ENCODE measurements at places on chromosomes 6 and 20. TPM values are rescaled to one million over a fixed set of nuclear protein-coding genes. Genes with fewer than 3 reads are reported as not detected.

DNA sequence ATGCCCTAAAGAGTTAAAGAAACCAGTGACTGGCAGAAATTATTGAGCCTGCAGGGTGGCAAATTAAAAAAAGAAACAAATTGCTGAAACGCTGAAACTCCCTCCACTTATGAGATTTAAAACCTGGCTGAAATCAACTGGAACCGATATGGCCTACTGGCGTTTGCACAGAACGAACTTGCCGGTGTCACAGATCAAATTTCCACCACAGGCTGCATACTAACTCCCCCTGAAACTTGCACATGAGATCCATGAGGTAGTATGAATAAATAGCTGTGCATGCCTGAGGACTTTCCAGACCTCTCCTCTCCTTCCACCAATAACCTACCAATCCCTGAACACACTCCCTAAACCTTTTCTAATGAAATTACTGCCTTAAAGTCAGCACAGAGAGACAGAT is 150.4 kb downstream of the RNGTT start:
- no peak for ATAC-seq

- no peak for ATAC-seq
These were observed 157.0 kb downstream of the GJA1 start for GRCh38 chr6:121592261-121592935.

DNA sequence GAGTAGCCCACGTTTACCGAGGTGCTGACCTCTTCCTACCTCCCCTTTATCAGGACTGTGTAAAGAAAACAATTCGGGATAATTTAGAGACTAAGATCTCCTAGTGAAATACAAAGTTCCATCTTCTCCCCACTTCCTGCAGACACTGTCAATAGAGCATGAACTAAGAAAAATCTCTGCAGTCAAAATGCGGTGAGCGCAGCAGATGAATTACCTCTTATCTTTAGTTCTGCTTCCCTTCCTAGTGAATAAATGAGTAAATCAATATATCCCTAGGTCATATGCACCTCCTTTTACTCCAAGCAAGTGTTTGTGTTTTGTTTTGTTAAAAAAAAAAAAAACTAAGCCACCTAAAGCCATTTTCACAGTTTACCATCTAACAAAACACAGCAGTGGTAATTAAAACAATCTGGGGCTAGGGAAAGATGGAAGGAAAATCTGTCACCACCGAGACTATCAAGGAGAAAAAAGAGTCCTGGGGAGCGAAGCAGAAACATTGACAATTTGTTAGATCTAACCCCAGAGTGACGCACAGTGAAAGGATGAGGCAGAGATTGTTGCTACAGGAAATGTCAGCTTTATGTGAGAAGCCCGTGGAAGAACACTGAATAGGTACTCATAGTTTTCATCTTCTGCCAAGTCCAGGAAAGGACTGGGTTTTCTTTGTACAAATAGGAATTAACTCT is 159.4 kb upstream of the SPTLC3 start:
- no peak for ATAC-seq

DNA sequence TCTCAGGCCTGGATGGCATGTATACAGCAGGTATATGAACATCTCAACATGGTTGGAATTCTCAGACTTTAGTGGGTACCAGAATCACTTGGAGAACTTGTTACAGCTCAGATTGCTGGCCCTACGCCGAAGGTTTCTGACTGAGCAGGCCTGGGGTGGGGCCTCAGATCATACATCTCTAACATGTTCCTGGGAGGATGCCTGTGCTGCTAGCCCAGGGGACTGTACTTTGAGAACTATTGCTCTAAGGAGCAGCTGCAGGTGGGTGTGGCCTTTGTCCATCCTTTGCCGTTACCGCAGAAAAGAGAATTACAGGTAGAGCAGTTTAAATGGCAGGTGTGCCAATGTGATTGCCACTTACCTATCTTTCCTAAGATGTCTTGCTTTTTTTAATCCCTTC is 310.5 kb upstream of the JAG1 start:
- ATAC-seq: no peak

DNA sequence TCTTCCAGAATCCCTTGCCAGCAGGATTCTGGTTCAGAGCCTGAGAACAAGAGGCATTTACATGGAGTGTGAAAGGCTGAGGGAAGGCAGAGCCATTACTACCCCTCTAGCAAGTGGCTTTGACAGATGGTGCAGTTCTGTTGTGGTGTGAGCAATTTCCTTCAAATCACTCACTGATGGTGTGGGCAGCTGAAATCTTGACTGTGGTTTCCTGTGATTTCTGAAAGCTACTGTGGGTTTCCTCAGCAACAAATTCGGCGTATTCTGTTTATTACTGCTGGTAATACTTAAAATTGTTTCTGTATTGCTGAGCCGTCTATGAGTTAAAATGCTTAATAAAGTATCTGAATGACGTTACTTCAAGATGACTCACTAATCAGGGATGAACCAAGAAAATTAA is 181.5 kb upstream of the TCF21 start:
- ATAC-seq: peak; percentile 48

DNA sequence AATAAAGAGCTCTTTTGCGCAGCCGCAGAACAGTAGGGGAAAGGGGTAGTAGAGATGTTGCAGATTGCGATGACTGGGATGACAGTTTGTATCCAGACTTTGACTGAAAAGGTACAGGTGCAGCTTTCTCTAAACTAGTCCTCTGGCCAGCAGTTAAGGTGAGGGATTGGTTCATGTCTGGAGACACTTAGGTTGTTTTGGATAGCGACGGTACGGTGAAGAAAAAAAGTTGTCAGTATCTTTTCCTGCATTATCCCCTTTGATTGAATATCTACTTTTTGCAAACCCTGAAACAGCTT is 537 bp downstream of the PRR3 start:
- ATAC-seq: no peak

DNA sequence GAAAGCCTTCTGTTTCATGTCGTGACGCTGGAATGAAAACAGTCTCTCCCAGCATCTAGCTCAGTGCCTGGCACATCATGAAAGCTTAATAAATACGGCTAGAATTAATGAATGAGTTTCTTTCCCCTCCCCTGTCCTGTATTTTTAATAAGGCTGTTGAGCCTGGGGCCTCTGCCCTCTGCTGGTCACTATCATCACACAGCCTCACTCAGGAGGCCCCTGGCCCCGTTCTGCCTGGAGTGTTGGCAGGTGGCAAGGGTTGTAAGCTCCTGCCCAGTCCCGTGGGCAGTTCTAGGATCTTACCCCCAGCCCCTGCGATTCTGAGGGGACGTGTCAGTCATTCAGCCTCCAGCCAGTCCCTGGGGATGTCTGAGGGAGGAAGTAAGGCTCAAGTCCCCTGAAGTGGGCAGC is 41.4 kb downstream of the PHACTR3 start:
- ATAC-seq: no peak

- ATAC-seq: peak; percentile 42
These were observed 534 bp upstream of the AKIRIN2 start for GRCh38 chr6:87702589-87702945.

DNA sequence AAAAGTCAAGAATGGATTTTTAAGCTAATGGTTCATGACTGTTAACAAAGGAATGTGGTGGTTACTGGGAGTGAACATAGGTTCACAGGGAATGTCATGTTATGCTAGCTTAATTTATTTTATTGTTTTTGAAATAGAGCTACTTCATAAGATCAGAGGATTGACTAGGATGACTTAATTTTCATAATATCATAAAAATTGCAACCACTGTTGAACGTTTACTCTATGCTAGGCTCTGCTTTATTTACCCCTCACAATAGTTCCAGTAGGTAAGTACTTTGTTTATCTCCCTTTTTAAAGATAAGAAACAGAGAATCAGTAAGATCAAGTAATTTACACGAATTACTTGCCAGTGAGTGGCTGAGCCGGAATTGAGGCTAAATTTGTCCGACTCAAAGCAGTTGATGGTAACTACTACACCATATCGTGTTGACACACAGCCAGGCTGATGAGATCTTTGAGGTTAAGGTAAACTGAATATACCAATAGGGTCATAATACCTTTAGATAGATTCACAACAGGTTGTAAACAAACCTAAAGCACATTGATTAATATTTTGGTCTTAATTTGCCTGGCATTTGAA is 194.6 kb upstream of the CITED2 start:
- ATAC-seq: no peak

DNA sequence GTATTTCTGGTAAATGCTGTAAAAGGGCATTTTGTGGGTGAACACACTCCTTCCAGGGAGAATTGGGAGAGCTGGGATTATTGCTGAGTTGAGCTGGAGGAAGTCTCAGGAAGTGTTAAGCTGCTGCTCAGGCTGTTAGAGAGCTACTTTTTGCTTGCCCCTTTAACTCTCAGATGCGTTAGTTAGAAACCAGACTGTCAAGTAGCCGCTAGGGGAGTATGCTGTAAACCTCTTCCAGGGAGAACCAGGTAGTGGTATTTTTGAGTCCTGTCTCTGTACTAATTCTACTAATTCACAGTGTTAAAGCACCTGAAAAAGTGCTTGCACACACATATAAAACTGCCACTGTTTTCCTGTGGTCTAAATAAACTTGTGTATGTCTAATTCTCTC is 6.6 kb upstream of the GFRAL start:
- ATAC-seq: no peak

- ATAC-seq: no peak
These were observed 90.2 kb downstream of the TMEM242 start for GRCh38 chr6:157233156-157233555.

GRCh38 chr6:57147401-57147800 is 24.7 kb upstream of the BAG2 start:
- no peak for ATAC-seq

DNA sequence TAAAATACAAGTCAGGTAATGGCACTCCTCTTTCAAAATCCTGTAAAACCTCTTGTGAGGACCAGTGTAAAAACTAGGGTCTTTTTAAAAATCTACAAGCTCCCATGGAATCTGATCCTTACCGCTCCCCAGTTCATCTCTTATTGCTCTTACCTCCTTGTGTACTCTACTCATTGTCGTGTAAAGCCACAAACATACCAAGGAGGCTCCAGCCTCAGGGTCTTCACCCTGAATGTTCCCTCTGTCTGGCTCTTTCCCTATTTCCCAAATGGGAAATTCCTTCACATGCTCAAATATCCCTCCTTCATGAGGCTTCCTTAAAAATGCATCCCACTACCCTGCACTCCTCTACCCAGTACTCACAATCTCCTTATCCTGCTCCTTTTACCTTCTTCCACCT is 67.1 kb downstream of the TASP1 start:
- ATAC-seq: no peak

DNA sequence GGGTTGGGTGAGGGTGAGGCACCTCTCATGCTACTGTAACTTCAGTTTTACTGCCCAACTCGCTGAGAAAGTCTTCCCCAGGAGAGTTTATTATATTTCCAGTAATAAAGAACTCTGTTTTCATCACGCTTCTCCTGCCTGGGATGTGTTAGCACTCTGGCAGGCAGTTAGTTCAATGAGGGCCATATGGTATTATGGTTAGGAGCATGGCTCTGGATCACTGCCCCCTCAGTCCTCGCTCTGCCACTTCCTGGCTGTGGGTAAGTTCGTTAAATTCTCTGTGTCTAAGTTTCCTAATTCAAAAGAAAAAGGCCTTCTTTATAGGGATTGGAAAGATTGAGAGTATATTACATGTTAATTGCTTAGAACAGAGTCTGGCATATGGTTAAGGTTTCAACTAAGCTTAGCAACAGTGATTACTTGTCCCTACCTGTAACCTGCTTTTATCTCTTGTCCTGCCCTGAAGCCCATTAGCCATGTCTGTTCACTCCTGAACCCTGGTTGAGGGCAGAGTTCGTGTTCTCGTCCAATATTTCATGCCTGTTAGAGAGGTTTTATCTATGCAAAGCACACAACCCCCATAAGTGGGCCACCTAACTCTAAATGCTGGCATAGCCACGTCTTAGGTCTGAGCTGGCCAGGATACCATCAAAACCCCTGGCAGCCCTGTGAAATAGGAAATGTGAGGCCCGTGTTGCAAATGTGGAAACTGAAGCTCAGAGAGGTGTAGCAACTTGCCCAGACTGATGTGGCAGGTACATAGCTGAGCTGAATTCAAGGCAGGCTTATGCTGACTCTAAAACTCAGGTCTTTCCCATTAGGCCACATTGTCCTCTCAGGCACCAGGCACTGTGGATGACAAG is 342.5 kb upstream of the JARID2 start:
- ATAC-seq: no peak

DNA sequence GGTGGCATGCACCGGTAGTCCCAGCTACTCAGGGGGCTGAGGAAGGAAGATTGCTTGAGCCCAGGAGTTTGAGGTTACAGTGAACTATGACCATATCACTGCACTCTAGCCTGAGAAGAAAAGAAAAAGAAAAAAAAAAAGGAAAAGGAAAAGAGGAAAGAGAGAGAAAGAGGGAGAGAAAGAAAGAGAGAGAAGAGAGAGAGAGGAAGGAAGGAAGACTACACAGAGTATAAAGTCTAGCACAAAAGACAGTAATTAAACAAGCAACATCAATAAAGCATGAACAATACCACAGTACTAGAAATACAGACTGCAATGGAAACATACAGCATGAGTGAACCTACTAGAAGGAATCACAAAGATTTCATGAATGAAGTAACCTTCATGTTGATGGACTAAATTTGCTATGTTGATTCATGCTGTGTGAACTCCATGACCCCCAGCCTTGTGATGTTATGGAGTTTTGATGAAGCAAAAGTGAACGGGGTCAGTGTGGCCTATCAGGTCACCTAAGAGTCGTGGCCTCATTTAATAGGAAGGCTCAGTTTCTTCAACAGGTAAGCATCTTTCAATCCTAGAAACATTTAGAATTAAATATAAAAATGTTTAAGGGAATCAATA is 57.6 kb downstream of the NUDT3 start:
- ATAC-seq: no peak

DNA sequence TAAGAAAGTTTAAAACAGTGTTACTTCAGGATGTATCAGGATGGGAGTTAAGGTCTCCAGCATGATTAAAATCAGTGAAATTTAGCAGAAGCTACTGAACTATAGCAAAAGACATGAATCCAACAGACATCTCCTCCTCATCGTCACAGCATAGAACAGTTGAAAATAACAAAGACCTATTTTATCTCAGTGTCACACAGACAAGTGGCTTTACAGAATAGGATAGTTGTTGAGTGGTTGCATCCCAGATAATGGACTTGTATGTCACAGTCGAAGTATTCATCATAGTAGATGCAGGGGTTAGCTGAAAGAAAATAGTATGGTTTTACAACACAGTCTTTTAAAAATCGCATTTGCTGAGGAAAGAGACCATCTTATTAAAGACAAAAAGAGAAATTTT is 31.2 kb downstream of the CRISP1 start:
- ATAC-seq: no peak

- ATAC-seq: no peak
These were observed 144.7 kb downstream of the SCML4 start for GRCh38 chr6:107679457-107679856.

Gene ELOVL2
- 5.7 TPM for total RNA-seq

Gene FBXO30
- total RNA-seq: 12.5 TPM

Gene FHL5
- total RNA-seq: not detected

Gene C4B
- 12.5 TPM for total RNA-seq

Gene HSD17B8
- 12.2 TPM for total RNA-seq

Gene ROMO1
- 249 TPM for total RNA-seq

Gene TNFRSF6B
- not detected for total RNA-seq

Gene CARMIL1
- 39.8 TPM for total RNA-seq

Gene GMPR
- total RNA-seq: 6.1 TPM

Gene GPR6
- total RNA-seq: not detected

Gene OR12D3
- 0.09 TPM for total RNA-seq

Gene PDE10A
- 16.4 TPM for total RNA-seq
